ENCODE measurements at places on chromosomes 13 and 19.

- DNase-seq = no peak
These were observed at the start of gene CEACAM1 for GRCh38 chr19:42528354-42529247. CEACAM1 (minus strand) TSS chr19:42528481; CDS start chr19:42528374, 107 bp downstream.

DNA sequence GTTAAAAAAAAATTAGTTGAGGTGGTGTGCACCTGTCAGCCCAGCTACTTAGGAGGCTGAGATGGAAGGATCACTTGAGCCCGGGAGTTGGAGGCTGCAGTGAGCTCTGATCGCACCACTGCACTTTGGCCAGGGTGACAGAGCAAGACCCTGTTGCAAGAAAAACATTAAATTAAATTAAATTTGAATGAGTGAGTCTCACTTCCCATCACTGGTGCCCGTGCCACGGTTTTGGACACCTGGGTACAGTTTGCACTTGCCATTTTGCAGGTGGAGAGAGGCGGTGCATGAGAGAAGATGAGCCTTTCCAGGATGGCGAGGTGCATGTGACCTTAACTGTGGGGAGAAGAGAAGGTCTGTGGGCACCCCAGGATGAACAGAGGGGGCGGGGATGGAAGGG, 60.3 kb upstream of the ZNF536 start:
- DNase-seq = no peak

GRCh38 chr13:93169980-93170379, 56.6 kb upstream of the GPC6 start:
- DNase-seq = no peak

GRCh38 chr13:94967183-94968039, 255.1 kb upstream of the SOX21 start:
- DNase-seq = peak; percentile 40

DNA sequence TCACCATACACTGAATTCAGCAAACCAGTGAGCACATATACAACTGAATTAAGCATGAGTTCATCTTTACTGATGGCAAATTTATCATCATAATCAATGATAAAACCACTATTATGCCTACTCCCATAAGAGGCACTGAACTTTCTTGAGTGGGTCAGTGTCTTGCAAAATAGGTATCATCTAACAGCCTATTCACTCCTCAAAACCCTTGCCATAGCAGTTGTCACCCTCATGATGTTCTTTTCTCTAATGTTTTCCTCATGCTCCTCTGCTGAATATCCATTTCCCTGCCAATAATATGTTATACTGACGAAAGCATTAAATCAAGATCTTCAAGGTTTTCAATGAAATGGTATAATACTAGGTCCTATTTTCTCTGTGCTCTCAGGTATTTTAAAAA, 5.6 kb downstream of the ARGLU1 start:
- no peak for DNase-seq

- peak; percentile 14 for DNase-seq
These were observed 492.4 kb downstream of the DACH1 start for GRCh38 chr13:71374471-71375049.

GRCh38 chr19:34236035-34236987, 18.0 kb upstream of the GARRE1 start:
- no peak for DNase-seq

DNA sequence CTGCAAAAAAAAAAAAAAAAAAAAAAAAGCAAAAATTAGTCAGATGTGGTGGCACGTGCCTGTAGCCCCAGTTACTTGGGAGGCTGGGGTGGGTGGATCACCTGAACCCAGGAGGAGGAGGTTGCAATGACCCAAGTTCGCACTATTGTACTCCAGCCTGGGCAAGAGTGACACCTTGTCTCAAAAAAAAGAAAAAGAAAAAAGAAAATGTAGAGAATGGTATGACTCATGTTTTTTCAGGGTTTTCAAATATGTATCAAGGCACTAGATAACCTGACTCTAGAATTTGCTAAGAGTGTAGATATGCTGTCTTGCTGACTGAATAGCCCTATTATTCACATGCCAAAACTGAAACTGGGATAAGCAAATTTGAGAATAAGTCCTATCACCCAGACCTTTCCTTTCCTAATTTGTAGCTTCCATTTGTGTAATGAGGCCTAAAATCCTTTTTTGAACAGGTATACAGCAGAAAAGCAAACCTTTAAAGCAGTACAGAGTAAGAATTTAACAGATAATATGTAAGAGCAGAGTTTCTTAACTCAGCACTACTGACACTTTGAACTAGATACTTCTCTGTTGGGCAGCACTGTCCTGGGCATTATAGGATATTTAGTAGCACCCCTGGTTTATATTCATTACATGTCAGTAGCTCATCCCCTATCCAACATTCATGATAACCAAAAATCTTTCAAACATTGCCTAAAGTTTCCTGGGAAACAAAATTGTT, 108.6 kb downstream of the ELF1 start:
- no peak for DNase-seq

GRCh38 chr13:66624302-66624701, 605.8 kb downstream of the PCDH9 start:
- no peak for DNase-seq

DNA sequence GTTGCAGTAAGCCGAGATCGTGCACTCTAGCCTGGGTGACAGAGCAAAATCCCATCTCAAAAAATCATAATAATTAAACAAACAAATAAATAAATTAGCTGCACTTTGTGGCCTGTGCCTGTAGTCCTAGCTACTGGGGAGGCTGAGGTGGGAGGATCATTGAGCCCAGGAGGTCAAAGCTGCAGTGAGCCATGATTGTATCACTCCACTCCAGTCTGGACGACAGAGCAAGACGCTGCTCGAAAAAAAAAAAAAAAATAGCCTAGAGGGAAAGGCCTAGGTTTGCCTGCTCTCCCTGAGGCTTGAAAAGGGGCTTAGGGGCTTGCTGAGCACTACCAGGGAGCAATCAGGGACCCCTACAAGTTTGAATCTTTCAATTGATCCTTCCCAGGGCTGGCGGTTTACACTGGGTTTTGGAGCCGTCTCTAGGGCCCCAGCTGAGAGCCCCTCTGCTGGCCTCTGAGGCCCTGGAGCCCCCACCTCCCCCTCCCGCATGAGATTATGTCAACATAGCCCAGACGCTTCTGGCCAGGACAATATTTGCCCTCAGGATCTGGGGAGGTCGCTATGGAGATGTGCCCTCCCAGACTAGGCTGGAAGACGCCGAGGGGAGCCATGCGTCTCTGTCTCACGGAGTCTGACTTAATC, 10.4 kb upstream of the GIPR start:
- DNase-seq = peak; percentile 45

DNA sequence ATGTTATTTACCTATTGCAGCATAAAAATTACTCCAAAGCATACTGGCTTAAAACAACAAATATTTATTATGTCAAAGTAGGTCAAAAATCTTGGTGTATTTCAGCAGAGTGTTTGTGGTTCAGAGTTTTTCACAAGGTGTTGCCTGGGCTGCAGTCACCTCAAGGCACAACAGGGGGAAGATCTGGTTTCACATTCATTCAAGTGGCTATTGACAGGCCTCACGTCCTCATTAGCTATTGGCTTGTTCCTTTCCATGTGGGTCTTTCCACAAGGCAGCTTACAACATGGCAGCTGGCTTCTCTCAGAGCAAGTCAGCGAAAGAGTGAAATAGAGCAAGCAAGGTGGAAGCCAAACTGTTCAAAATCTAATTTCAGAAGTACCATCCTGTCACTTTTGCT, 602.9 kb downstream of the OLFM4 start:
- DNase-seq = no peak

- DNase-seq = no peak
These were observed 390.4 kb downstream of the RFC3 start for GRCh38 chr13:34208336-34208735.

- DNase-seq = no peak
These were observed 12.8 kb downstream of the RGCC start for GRCh38 chr13:41470196-41470595.

DNA sequence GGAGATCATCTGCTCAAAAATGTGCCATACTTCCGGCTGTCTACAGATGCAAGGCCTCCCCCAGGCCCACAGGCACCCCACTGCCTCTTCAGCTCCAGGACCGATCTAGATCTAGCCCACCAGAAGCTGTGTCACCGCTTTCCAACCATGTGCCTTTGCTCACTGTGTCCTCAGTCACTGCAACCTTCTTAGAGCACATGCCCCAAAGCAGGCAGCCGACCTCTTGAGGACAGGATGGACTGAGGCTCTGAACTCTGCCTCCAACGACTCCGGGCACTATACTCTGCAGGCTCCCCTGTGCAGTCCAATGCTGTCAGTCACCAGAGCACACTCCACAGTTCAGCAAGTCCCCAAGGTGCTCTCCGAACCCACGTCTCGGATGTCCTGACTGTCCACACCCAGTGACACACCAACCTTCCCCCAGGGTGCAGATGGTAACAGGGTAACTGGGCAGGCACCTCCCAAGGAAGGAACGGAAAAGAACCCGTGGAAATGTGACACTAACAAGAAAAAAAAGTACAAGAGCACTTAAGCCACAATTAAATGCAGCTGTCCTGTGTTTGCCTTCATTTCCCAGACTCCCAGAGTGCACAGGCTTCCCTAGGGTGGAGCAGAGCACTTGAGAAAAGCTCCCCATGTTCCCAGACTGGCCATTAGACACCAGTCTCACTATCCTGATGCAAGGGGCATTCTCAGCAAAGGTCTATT, 4.8 kb downstream of the STK24 start:
- peak; percentile 32 for DNase-seq

- DNase-seq = no peak
These were observed 37.6 kb downstream of the POLR1D start for GRCh38 chr13:27659145-27659865.

Data from BE2C (cell line).